Activated T-cell treated with anti-CD3 and anti-CD28 coated beads, Interleukin-2, amount 50 U/mL, for 1 hour (primary cell): ENCODE measurements at places on chromosomes 12 and 14.

DNA sequence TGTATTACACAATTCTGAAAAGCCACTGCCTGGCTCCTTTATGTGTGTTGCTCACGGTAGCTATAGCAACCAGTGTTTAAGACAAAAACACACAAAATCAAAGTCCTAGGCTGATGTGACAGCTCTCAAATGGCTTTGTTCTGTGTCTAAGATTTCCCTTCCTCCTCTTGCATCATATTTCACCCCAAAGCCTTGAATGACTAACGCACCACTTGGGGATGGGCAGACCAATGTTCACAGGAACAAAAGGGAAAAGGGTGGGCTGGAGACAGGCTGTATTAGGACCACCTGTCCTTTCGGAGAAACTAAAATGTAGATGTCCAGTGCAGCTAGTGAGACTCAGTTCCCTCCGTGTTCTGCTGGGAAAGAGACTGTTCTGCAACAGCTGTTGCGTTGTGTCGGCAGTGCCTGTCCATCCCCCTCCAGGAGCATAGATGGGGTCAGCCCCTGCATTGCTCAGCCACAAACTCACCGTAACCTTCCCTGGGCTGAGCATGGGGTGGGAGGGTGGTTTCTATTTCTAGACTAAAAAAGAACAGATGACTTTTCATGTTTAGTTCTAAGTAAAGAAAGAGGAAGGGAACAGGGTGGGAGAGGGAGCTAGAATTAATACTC lies 26.8 kb upstream of the DAAM1 start:
- no peak for DNase-seq

- DNase-seq = no peak
Measured at GRCh38 chr12:89935850-89936249, 227.2 kb upstream of the ATP2B1 start.

GRCh38 chr12:106127338-106128126 lies 11.2 kb downstream of the NUAK1 start:
- DNase-seq = no peak

- DNase-seq = no peak
Measured at GRCh38 chr12:45219621-45220020, 3.7 kb downstream of the ANO6 start.

DNA sequence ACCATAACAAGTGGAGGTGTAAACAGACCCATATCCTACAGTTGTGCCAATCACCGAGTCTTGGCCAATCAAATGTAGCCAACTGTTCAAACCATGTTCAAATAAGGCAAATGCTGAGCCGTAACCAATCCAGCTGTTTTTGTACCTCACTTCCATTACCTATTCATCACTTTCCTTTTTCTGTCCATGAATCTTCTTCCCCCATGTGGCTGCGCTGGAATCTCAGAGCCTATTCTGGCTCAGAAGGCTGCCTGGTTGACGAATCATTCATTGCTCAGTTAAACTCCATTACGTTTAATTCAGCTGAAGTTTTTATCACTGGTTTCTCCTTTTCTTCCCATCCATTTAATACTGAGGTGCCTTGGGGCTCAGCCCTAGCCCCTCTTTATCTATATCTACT lies 71.1 kb downstream of the TBC1D30 start:
- DNase-seq = no peak

DNA sequence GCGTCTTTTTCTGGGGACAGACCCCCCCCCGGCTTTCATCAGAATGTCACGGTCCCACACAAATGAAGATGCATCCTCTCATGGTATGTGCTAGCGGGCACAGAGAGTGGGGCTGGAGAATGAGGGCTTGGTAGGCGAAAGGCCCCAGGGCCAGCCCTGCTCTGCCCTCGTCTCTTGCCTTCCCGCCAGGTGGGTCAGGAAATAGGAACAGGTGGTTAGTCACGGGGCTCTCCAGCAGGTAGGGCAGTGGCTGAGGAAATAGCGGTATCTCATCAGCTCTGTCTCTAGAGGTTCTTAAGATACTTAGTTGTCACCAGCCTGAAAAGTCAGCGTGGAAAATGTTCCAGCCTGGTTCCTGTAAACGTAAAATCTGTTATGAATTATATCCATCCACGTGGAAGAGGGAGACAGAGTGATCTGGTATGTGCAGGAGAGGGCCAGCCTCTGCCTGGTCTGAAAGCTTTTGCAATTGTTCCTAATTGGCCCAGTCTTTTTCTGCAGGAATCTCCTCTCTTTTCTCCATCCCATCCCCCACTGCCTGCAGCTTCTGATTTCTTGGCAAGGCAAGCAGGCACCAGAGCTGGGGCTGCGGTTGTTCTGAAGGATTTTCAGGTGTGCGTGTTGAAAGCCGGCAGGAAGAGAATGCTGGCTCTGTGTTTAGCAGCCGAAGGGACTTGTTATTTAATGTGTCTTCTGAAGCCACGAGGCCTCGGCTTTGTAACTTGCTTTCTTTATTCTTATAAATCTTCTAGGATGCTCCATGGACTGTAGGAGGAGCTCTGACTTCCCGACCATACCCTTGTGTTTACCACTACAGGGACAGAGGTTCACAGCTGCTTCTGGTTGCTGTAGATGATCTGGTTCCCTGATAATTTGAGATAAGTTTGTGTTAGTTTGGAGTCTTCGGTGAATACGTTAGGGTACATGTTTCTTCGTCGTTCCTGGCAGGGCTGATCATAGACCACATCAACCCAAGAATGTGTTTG lies 131.1 kb downstream of the CACNA1C start:
- no peak for DNase-seq

- no peak for DNase-seq
Measured at GRCh38 chr14:100295376-100296105, 10.7 kb downstream of the SLC25A29 start.

- DNase-seq = no peak
Measured at GRCh38 chr14:73741876-73742519, 27.8 kb upstream of the PNMA1 start.

- no peak for DNase-seq
Measured at GRCh38 chr12:6346235-6346832, 4.5 kb upstream of the TNFRSF1A start.

GRCh38 chr14:67442139-67442906 lies 30.4 kb upstream of the PLEK2 start:
- DNase-seq = no peak

GRCh38 chr12:29782871-29783772 lies 620 bp downstream of the TMTC1 start:
- DNase-seq = no peak

DNA sequence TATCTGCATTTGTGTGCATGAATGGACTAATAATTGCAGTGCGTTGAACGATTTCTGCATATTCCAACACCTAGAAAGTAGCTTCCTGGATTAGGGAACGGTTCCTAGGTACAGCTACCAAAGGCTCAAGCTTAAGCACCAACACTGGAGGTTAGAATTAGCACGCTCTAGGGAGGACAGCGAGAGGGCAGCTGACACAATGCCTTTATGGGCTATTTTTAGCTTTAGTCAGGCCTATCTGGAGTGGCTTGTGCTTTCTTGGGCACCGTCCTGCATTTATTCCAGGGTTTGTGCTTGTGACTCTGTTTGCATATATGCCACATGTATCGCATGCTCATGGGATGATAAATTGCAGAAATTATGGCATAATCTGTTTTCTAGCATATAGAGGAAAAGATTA lies 13.7 kb downstream of the ETV6 start:
- no peak for DNase-seq

DNA sequence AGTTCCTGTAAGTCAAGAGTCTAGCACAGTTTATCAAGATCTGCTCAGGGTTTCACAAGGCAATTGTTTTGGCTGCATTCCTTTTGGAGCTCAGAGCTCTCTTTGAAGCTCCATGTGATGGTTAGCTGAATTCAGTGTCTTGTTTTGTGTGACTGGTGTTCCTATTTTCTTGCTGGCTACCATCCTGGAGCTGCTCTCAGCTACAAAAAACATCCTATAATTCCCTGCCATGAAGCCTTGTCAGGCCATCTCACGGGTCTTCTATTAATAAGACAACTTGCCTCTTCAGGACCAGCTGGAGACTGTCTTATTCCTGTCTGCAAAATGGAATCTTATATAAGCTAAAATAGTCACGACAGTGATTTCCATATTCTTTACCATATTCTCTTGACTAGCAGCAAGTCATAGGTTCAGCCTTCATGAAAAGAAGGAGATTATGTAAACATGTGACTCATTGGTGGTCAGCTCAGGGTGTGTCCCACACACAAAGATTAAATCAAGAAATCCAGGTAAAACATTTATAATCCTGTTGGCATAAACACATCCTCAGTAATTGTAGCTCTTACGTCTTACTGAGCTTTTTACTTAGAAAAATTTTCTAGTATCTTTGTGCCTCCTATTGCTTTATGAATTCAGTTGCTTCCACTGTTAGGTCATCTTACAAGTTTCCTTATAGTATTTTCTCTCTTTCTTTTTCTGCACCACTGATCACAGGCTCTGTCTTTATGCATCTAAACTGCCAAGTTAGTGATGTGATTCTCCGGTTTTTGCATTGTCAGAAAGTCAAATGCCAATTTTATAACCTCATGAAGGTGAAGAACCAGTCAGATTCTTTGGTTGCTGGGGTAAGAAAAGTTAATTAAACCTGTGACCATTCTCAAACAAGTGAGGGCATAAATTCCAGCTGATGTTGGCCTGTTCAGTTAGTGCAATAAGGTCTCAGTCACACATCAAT lies 378.5 kb upstream of the MGAT4C start:
- no peak for DNase-seq

- DNase-seq = no peak
Measured at GRCh38 chr14:84520711-84521338, 1009.1 kb upstream of the FLRT2 start.

GRCh38 chr14:98167275-98167674 lies 1104.7 kb downstream of the BCL11B start:
- DNase-seq = no peak

DNA sequence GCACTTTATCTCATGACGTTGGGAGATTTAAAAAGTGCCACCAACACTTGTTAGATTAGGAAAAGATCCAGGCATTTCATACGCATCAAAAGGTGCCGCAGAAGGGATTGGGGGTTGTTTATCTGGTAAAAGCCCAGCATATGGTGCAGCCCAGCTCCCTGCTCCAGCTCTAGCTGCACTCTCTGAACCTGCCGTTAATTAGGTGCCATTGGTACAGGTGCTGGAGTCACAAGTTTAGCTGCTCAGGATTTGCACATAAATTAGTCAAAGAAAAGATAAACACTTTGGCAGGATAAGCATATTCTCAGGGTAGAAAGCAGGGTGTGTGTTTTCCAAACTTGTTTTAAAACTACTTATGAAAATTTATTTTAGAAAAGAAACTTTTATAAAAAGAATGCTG lies 932.6 kb upstream of the TMEM132C start:
- no peak for DNase-seq

DNA sequence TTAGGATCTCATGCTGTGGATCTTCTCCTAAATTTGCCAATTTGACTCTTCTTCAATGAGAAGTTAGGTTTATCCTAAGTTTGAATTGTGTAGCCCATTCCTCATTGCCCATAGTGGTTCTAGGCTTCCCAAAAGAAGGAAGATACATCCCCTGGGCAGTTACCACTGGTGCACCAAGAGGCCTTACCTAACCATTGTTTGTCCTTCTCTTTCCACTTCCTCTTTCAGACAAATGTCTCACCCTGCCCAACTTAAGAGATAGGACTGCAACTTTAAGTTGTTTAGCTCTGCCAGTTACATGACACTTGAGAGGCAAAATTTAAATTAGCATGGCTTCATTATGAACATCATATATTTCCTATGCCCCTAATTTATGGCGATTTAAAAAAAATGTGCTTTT lies 9.4 kb upstream of the KCNH3 start:
- no peak for DNase-seq
